ENCODE measurements at places on chromosomes 6 and 20.

DNA sequence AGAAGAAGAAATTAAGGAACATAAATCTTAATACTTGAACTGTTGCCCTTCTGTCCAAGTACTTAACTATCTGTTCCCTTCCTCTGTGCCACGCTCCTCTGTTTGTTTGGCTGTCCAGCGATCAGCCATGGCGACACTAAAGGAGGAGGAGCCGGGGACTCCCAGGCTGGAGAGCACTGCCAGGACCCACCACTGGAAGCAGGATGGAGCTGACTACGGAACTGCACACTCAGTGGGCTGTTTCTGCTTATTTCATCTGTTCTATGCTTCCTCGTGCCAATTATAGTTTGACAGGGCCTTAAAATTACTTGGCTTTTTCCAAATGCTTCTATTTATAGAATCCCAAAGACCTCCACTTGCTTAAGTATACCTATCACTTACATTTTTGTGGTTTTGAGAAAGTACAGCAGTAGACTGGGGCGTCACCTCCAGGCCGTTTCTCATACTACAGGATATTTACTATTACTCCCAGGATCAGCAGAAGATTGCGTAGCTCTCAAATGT, 17.1 kb downstream of the IRF4 start:
- H3K36me3 ChIP-seq, result no peaks in the 10 kb centered on the region
- DNase-seq, result peak; percentile 86
- no peak overlapping the region for H3K4me3 ChIP-seq
- H3K4me1 ChIP-seq, result no peaks in the 10 kb centered on the region
- H3K27ac ChIP-seq, result no peak overlapping the region

DNA sequence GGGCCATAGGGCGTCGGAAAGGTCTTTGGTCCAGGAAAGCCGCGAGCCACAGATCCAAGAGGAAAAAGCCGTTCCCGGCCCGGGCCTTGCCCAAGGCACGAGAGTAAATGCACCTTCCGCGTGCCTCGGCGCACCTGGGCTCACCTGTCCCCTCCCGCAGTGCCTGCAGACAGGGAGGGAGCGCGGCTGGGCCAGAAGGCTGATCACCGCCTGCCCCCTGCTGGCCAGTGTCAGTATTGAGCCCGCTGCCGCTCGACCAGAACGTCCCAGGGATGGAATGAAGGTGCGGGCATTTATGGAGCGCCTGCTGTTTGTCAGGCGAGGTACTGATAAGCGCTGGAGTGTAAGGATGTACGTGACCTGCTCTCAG, 679 bp upstream of the LPIN3 start:
- no peaks in the 10 kb centered on the region for H3K36me3 ChIP-seq
- H3K4me1 ChIP-seq, result no peaks in the 10 kb centered on the region
- H3K27me3 ChIP-seq, result no peaks in the 10 kb centered on the region
- DNase-seq, result peak; percentile 86
- no peak overlapping the region for H3K4me3 ChIP-seq
- H3K27ac ChIP-seq, result no peak overlapping the region

- H3K36me3 ChIP-seq, result no peaks in the 10 kb centered on the region
- H3K27me3 ChIP-seq, result no peaks in the 10 kb centered on the region
- no peak overlapping the region for H3K27ac ChIP-seq
Measured at GRCh38 chr6:98844244-98845210, 10.2 kb downstream of the POU3F2 start.

DNA sequence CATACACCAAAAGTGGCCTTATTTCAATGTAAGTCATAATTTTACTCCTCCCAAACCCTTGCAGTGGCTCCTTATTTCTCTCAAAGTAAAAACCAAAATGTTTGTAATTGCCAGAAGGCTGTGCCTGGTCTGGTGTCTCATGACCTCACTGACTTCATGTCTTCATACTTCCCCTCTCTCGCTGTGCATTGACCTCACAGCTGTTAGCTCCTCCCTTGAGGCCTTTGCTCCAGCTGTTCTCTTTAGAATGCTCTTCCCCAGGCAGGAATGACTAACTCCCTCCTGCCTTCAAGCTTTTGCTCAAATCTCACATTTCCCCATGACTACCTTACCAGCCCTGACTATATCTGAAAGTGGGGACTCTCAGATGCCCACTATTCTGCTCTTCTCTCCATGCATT, 83.3 kb downstream of the MTFR2 start:
- no peak overlapping the region for H3K27ac ChIP-seq
- no peaks in the 10 kb centered on the region for H3K36me3 ChIP-seq
- H3K4me1 ChIP-seq, result no peaks in the 10 kb centered on the region
